Endothelial cell of umbilical vein (primary cell): ENCODE measurements at places on chromosomes 12 and 14. TPM values are rescaled to one million over a fixed set of nuclear protein-coding genes. Genes with fewer than 3 reads are reported as not detected.

- H3K4me1 ChIP-seq: no peaks in the 10 kb centered on the region
- no peak for DNase-seq
- no peaks in the 10 kb centered on the region for H3K27me3 ChIP-seq
- no peak overlapping the region for H3K27ac ChIP-seq
These were observed 5.8 kb upstream of the NRXN3 start for GRCh38 chr14:78164226-78164853.

The NAP1L1 gene
- 649 and 665 TPM in 2 replicates for total RNA-seq

GRCh38 chr12:60012659-60013058 is 416.8 kb downstream of the SLC16A7 start:
- H3K4me3 ChIP-seq: no peak overlapping the region
- no peaks in the 10 kb centered on the region for H3K4me1 ChIP-seq
- no peaks in the 10 kb centered on the region for H3K27me3 ChIP-seq
- no peaks in the 10 kb centered on the region for H3K36me3 ChIP-seq
- DNase-seq: no peak

DNA sequence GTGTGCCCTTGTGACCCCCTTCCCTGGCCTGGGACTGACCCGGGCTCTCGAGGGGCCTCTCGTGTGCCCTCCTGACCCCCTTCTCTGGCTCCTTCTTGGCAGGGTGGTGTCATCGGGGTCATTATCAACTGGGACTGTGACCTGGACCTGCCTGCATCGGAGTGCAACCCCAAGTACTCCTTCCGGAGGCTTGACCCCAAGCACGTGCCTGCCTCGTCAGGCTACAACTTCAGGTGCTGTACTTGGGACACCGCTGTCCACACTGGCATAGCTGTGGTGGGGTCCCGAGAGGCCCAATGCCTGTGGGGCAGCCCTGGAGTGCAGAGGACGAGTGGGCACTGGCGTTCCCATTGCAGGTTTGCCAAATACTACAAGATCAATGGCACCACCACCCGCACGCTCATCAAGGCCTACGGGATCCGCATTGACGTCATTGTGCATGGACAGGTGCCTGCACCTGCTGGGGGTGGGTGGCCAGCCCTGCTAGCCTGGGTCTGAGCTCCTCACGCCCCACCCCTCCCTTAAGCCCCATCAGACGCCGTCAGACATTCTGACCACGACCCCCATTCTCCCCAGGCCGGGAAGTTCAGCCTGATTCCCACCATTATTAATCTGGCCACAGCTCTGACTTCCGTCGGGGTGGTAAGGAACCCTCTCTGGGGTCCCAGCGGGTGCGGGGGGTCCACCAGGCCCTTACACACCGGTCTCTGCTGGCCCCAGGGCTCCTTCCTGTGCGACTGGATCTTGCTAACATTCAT is 2.5 kb downstream of the P2RX2 start:
- H3K4me3 ChIP-seq: no peak overlapping the region
- no peaks in the 10 kb centered on the region for H3K4me1 ChIP-seq
- no peak for DNase-seq
- H3K27me3 ChIP-seq: peaks cover 18% of the 10 kb centered on the region
- no peak overlapping the region for H3K27ac ChIP-seq

DNA sequence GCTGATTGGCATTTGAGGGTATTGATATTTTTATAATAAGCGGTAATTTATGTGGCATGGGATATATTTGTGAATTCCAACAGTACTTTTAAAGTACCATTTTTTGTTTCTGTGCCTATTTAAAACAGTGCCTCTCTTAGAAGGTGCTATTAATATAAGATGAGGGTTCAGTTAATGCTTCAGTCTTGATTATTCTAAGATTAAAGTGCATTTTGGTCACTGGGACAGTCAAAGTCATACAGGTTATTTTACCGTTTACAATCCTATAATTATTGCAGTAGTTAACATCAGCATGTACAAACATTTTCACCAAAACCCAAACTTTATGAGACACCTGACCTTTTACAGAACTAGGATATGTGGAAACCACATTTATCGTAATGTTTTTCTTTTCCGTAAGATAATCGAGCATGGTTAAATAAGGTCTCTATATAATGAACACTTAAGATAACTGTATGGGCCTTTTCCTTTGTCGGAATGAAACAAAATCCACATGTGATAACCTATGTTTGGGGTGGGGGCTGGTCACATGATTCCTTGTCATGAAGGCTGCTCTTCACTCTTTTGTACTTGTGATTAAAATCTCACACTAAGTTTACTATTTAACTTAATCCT is 37.7 kb upstream of the DNM1L start:
- no peak overlapping the region for H3K4me3 ChIP-seq
- no peaks in the 10 kb centered on the region for H3K4me1 ChIP-seq
- peaks cover 14% of the 10 kb centered on the region for H3K36me3 ChIP-seq
- no peak overlapping the region for H3K27ac ChIP-seq
- DNase-seq: no peak
- H3K27me3 ChIP-seq: no peaks in the 10 kb centered on the region

The DPPA3 gene
- not detected in 2 replicates for total RNA-seq

GRCh38 chr12:57745485-57745881 is 644 bp downstream of the TSPAN31 start:
- peaks cover 4% of the 10 kb centered on the region for H3K36me3 ChIP-seq
- DNase-seq: no peak
- H3K4me3 ChIP-seq: peak overlapping the region; percentile 75
- peak overlapping the region; percentile 68 for H3K27ac ChIP-seq
- H3K4me1 ChIP-seq: peaks cover 10% of the 10 kb centered on the region

The CCDC177 gene
- not detected in 2 replicates for total RNA-seq
